ENCODE measurements at places on chromosomes 12 and 14.

- DNase-seq: no peak
Measured at GRCh38 chr12:62763861-62764645, 170.9 kb downstream of the PPM1H start.

DNA sequence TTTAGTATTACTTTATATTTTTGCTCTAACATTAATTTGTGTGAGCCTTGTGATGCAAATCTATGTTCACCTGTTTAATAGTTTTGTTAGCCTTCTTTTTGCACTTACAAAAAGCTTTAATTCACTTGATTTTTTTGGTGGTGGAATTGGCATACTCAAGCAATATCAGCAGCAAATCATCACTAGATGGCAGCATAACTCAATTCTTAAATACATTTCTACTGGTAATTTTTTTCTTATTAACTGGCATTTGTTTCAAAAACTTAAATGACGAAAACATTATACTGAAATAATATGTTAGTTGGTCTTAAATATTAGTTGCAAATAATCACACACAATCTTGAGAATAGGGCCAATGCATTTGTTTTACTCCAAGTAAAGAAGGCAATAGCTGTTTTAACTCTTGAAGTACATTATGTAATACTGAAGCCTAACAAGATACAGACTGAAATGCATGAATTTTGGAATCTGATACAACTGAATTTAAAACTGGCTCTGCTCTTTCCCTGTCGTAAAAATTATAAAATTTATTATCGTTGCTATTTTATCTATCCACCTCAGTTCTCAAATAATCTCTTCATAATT, 151.5 kb downstream of the ATXN7L3B start:
- DNase-seq: peak; percentile 55

DNA sequence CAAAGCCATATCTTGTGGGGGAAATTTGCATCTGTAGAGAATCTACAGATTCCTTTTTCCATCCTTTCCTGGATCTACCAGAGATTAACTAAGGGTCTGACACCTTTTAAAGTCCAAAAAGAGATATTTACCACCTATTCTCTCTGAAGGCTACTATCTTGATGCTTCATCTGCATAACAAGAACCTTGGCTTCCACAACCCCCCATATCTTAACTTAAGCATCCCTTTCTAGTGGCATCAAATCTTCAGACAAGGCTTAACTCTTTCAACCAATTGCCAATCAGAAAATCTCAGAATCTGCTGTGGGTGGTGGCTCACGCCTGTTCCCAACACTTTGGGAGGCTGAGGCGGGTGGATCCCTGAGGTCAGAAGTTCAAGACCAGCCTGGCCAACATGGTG, 74.3 kb upstream of the FICD start:
- DNase-seq: no peak

DNA sequence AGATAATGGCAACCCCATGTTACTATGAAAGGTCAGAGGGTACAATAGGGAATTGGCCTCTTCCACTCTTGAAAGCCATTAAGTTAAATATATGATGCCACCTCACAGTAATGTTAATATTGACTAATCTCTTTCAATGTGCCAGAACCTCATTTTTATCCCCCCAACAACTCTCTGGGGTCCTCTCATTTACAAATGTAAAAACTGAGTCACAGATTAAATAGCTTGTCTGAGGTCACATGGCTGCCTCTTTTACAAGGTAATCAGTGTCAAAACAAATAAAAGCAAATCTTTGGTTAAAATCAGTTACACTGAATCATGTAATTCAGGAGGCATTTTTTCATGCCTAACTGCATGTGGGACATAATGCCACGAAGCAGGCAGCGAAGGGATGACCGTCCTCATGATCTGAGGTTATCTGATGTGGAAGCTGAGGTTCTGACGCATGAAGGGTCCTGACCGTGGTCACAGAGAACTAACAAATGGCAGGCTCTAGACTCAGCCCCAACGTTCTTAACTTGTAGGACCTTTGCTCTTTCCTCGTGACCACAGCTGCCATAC, 78.5 kb downstream of the PTPN21 start:
- no peak for DNase-seq

GRCh38 chr14:56142314-56142713, 24.1 kb downstream of the PELI2 start:
- no peak for DNase-seq

DNA sequence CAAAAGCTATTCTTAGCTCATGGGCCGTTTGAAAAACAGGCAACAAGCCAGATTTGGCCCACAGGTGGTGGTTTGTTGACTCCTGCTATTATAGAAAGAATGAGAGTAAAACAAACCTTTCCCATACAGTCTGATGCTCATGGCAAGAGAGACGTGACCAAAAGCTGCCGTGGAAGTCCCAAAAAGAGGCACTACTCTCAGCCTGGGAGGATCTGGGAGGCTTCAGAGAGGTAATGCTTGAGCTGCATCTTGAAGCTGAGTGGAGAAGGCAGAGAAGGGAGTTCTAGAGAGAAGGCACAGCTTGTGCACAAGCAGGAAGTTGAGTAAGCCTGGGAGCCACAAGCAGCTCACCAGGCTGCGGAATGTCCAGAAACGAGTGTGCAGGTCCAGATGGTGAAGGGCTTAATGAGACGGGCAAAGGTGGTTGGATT, 9.6 kb downstream of the PLXNC1 start:
- DNase-seq: no peak

DNA sequence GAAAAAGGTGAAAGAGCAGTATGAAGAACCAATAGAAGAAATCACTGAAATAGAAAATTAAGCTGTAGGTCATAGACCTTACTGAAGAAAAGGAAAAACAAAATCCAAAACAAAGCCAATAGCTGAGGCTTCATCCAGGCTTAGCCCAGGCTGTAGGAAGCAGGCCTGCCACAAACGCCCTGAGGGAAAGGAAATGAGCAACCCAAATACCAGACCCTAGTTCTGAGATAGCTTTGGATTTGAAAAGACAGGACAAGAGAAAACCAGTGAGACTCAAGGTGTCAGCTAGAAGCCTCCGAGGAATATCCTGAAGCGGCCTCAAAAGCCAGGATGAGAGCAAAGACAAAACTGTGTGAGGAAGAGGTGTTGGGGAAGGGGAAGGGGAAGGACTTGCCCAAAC, 79.2 kb downstream of the FERMT2 start:
- DNase-seq: no peak

- no peak for DNase-seq
Measured at GRCh38 chr14:99615497-99616157, 11.6 kb upstream of the CCDC85C start.

DNA sequence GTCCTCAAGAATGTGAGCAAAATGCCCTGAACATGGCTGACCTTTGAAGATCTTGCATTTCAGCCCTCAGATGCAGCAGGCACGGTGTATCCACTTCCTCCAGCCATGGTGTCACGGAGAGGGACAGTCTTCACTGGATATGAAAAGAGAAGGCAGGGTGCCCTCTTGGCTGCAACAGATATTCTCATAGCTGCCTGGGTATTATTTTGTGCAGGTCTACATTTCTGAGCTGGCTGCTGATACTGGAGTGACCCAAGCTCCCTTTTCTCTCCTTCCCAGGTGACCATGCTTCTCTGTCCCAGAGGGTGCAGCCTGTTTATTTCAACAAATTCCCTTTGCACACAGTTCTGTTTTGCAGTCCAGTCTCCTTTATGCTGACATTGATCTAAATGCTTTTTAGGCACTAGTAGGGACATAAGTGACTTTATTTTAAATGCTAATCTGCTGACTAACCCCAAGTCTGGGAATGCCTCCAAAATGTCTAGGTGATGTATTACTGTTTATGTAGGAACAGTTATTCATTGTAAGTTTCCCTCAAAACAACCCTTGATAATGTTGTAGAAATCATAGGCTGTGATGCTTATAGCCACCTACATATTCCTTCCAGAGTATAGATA, 17.4 kb upstream of the PYGL start:
- DNase-seq: no peak

DNA sequence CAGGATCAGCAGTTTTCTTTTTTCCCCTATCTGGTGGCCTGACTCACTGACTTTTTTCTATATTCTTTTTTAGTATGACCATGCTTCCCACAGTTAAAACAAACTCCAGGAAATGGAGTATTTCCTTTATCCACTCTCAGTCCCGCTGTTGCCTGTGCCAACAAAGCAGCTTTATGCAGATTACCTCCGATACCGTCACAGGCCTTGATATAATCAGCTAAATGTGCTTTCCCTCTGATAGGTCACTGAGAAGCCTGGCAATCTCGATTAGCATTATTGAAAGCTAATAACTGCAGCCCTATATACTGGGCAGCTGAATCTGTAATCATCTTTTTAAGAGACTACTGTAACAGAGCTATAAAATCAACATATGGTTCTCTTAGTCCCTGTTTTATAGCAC, 243.6 kb downstream of the KIF21A start:
- DNase-seq: no peak

GRCh38 chr12:122724641-122725243, 5.9 kb downstream of the HCAR1 start:
- DNase-seq: no peak

GRCh38 chr14:37813732-37814131, 218.3 kb downstream of the TTC6 start:
- no peak for DNase-seq

Data from fibroblast of the conjunctiva (primary cell).